ENCODE measurements at places on chromosomes 12 and 14. TPM values are rescaled to one million over a fixed set of nuclear protein-coding genes. Genes with fewer than 3 reads are reported as not detected.

PPP1R1A gene
- total RNA-seq = not detected

FAM181A gene
- not detected for total RNA-seq

INHBC gene
- not detected for total RNA-seq

MYH6 gene
- total RNA-seq = not detected

DPF3 gene
- 0.23 TPM for total RNA-seq

SLC35E3 gene
- 16.1 TPM for total RNA-seq

SERPINA9 gene
- total RNA-seq = not detected

SRRM4 gene
- not detected for total RNA-seq

ENDOU gene
- not detected for total RNA-seq

DPY19L2 gene
- total RNA-seq = 2.6 TPM

PTPN21 gene
- 6.0 TPM for total RNA-seq

TC2N gene
- 0.72 TPM for total RNA-seq

CLEC7A gene
- not detected for total RNA-seq

SLC17A8 gene
- total RNA-seq = not detected

LTA4H gene
- 97.7 TPM for total RNA-seq

TTC8 gene
- 51.9 TPM for total RNA-seq

SDR9C7 gene
- not detected for total RNA-seq

TGFB3 gene
- total RNA-seq = 0.99 TPM

ETFRF1 gene
- 2.0 TPM for total RNA-seq

WSCD2 gene
- not detected for total RNA-seq

DNAH10 gene
- 0.35 TPM for total RNA-seq

NGB gene
- total RNA-seq = not detected

KRT79 gene
- 0.21 TPM for total RNA-seq

IQSEC3 gene
- not detected for total RNA-seq

KLHL42 gene
- 13.0 TPM for total RNA-seq

SLC7A8 gene
- total RNA-seq = 0.55 TPM

PKP2 gene
- total RNA-seq = 2.5 TPM

VRTN gene
- not detected for total RNA-seq

HOXC4 gene
- total RNA-seq = 3.8 TPM

AKAP5 gene
- total RNA-seq = 0.46 TPM

LIN7A gene
- 0.42 TPM for total RNA-seq

FGFR1OP2 gene
- 26.4 TPM for total RNA-seq

TAS2R20 gene
- 0.07 TPM for total RNA-seq

CLMN gene
- total RNA-seq = 4.5 TPM

GZMB gene
- not detected for total RNA-seq

KRT85 gene
- not detected for total RNA-seq

HVCN1 gene
- total RNA-seq = 0.70 TPM

OTOGL gene
- not detected for total RNA-seq

SERPINA5 gene
- 0.33 TPM for total RNA-seq

BEGAIN gene
- 11.8 TPM for total RNA-seq

FOXN4 gene
- total RNA-seq = not detected

ZNF891 gene
- 0.21 TPM for total RNA-seq

Measured in A549 treated with RU486 at 1 μM for 4 hours (cell line).